ENCODE measurements at places on chromosomes 7 and 10.

GRCh38 chr7:115249080-115249479, 327.2 kb downstream of the MDFIC start:
- peak; percentile 59 for DNase-seq

DNA sequence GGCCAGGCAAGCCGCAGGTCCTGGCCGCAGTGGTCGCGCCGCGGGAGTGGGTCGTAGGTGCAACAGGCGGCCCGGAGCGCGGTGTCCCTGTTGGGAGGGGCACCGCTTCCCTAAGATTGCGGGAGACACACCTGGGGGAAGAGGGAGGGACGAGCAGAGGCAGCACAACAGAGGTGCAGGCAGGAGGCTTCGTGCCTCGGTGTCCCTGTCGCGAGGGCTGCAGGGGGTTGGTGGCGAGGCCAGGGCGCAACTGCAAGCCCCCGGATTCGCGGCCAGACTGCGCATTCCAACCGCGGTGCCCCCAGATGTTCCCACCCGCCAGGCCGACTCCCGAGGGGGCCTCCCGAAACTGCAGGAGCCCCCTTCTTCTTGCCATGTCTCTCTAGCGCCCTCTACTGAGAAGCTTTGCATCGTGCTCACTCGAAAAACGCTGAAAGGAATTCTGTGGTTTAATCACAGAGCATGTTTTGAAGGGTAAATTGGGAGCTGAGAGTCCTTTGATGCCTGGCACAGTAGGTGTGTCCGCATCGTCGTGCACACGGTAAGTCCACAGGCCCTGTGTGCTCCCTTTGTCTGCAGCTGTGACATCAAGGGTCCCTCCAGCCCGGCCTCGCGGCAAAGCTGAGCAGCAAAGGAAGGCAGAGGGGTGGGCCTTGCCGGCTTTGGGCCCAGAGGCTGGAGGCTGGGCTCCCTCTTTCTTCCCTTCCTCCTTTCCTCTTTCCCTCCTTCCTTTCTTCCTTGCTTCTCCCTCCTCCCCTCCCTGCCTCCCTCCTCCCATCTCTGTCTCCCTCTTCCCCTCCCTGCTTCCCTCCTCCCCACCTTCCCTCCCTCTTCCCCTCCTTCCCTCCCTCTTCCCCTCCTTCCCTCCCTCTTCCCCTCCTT, 6.2 kb upstream of the MBL2 start:
- DNase-seq, result peak; percentile 33

- no peak for DNase-seq
Observed at GRCh38 chr10:8102708-8103401, 48.4 kb downstream of the GATA3 start.

DNA sequence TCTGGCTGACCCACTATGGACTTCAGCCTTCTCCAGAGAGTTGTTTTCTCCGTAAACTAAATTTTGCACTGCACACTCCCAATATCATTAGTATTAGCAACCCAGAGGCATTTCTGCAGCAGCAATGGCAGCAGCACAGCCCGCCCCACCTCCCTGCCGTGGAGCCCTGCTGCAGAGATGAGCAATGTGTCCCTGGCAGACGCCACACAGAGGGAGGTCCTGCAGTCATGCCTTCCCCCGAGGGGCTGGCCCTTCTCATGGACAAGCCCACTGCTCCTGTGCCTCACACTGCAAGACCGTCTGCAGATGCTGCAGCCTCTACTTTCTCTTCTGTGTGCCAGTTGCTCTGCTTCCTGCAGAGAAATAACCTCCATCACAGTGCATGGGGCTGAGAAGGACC, 393.4 kb upstream of the MKI67 start:
- DNase-seq, result no peak

DNA sequence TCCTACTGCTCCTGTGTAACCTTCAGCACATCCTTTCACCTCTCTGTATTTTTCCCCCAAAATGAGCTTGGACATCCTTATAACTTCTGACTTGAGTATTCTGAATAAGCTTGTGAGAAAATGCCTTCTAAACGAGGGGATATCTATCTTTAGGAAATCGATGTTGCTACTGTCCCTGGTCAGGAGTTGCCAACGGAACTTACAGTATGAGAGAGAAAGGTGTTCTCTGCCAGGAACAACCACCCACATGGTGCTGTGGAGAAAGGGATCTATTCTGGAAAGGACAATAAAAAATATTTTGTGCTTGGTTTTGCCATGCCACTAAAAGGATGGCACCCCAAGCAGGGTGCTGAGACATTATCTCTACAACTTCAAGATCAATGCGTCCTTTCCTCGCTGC, 186.6 kb upstream of the AOAH start:
- DNase-seq, result no peak

Data from fibroblast of skin of right quadriceps (primary cell).